ENCODE measurements at places on chromosomes 3 and 15.

DNA sequence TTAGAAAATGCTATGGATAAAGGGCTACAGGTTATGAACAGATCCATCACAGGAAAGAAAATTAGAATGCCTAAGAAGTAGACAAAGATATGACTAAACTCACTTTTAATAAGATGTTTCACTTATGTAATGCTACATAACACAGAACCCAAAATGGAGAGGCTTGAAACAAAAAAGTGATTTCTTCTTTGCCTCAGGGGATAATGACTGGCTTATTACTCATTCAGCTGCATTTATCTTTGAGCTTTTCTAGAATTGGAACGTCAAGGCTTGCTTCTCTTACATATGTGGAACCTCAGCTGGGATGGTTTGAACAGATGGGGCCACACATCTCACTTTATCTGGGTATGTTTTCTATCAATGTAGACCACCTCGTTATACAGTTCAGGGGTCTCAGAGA is 120.6 kb upstream of the EPHA3 start:
- DNase-seq = peak; percentile 11

GRCh38 chr3:109939817-109940216 is 602.5 kb upstream of the DPPA4 start:
- DNase-seq = no peak

GRCh38 chr15:78618064-78618463 is 2.7 kb downstream of the CHRNA3 start:
- no peak for DNase-seq

DNA sequence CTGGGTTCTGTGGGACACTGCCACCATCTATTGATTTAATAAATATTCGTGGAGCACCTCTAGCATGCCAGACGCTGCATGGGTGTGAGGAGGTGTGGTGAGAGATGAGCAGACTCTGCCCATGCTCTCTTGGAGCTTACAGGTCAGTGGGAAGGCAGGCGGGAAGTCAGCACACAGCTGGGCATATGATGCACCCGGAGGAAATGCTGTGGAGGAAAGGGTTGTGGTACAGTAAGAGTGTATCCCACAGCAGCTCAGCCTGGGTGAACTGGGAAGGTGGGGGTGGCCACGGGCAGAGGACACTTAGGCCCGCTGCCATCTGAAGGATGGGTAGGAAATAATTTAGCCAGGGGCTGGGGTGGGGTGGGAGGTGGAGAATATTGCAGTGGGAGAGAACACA is 392.1 kb downstream of the CACNA2D3 start:
- DNase-seq = no peak

- DNase-seq = no peak
These were observed 248.3 kb downstream of the IL5RA start for GRCh38 chr3:2861920-2862319.

DNA sequence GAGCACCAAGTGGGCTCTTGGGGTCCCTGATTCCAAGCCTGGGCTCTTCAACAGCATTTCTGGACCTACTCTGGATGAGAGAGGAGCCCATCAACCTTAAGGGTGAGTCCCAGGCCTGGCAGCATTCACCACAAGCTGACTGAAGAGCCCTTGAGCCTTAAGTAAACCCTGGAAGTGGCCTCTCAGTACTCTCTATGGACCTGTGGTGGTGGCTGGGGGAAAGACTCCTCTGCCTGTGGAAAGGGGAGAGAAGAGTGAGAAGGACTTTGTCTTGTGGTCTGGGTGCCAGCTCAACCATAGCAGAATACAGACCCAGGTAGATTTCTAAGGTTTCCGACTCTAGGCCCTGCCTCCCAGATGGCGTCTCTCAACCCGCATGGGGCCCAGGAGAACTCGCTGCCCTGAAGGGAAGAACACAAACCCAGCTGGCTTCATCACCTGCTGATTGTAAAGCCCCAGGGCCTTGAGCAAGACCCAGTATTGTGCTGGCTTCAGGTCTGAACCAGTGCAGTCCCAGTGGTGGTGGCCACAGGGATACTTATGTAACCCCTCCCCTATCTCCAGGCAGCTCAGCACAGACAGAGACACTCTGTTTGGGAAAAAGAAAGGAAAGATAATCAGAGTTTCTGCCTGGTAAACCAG is 71.4 kb downstream of the TFDP2 start:
- DNase-seq = no peak

DNA sequence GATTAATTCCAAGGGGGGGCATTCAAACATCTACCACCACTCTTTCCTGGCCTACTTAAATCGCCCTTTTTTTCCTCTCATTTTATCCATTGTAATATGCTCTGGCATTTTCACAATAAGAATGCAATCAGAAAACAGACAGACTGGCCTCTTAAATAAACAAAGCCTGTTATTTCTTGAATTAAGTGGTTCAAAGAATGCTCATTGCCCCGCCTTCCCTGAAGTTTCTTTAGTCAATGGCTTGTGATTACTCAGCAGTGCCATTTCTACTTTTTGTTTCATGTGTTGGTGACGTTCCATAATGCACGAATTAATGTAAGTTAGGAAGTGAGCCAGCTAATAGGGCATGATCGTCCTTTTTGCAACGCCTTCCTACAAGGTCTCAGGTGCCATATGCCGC is 68.0 kb downstream of the FBN1 start:
- peak; percentile 73 for DNase-seq

DNA sequence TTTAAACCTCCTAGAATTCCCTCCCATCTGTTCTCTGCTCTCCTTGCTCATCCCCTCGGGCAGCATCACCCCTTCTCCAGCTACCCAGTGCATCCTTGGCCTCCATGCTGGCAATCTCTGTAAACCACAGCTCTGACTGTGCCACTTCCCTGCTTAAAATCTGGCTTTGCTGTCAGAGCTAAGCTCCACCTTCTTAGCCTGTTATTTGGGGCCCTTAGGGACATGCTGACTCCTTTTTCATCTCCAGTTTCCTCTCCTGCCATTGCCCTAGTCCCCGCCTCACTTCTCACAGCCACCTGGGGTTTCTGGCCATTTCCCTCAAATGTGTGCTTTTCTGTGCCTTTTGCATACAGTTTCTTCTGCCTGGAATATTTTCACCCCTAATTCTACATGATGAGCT is 5.7 kb downstream of the SLC6A20 start:
- no peak for DNase-seq

- no peak for DNase-seq
These were observed 53.1 kb downstream of the PHC3 start for GRCh38 chr3:170128259-170128976.

GRCh38 chr15:55590788-55591187 is 2.6 kb upstream of the PYGO1 start:
- DNase-seq = no peak

GRCh38 chr3:12224181-12225147 is 64.4 kb upstream of the PPARG start:
- DNase-seq = peak; percentile 82

Data from astrocyte of the hippocampus (primary cell).